ENCODE measurements at places on chromosomes 6 and 20. TPM values are rescaled to one million over a fixed set of nuclear protein-coding genes. Genes with fewer than 3 reads are reported as not detected.

SIRPG gene
- total RNA-seq = not detected

PGC gene
- total RNA-seq = not detected

BNIP5 gene
- total RNA-seq = not detected

IMPG1 gene
- total RNA-seq = not detected

SFTA2 gene
- not detected for total RNA-seq

IL17F gene
- total RNA-seq = not detected

OR11A1 gene
- not detected for total RNA-seq

MYT1 gene
- total RNA-seq = 0.05 TPM

BTN2A1 gene
- 17.4 TPM for total RNA-seq

RSPO3 gene
- 122 TPM for total RNA-seq

ECHDC1 gene
- 38.2 TPM for total RNA-seq

ADGRB3 gene
- total RNA-seq = not detected

MYB gene
- 0.57 TPM for total RNA-seq

COX7A2 gene
- 329 TPM for total RNA-seq

MARCKS gene
- 20.5 TPM for total RNA-seq

SLC22A7 gene
- not detected for total RNA-seq

ZFAND3 gene
- 58.5 TPM for total RNA-seq

OR2H2 gene
- not detected for total RNA-seq

GRM4 gene
- 0.35 TPM for total RNA-seq

MYLK4 gene
- total RNA-seq = 0.13 TPM

MEP1A gene
- total RNA-seq = not detected

TMC2 gene
- not detected for total RNA-seq

KIF25 gene
- total RNA-seq = not detected

CPXM1 gene
- total RNA-seq = not detected

SLC22A2 gene
- total RNA-seq = not detected

RAD21L1 gene
- not detected for total RNA-seq

CLIC5 gene
- not detected for total RNA-seq

BMP2 gene
- total RNA-seq = 0.57 TPM

PAX1 gene
- not detected for total RNA-seq

CNR1 gene
- 0.33 TPM for total RNA-seq

LGSN gene
- 3.5 TPM for total RNA-seq

NCOA6 gene
- total RNA-seq = 18.8 TPM

Measured in A549 treated with CpdA at 1 μM for 4 hours (cell line).